ENCODE measurements at places on chromosomes 13 and 19.

DNA sequence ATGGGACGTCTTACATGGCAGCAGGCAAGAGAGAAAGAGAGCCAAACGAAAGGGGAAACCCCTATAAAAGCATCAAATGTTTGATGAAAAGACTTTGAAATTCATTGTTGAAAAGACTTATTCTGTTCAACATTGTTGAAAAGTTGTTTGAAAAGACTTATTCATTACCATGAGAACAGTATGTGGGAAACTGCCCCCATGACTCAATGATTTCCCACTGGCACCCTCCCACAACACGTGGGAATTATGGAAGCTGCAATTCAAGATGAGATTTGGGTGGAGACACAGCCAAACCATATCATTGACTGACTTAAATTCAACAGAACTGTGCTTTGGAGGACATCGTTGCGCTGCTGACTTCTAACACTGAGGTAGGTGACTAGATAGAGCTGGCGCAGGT lies 48.0 kb upstream of the RCBTB2 start:
- DNase-seq = no peak

DNA sequence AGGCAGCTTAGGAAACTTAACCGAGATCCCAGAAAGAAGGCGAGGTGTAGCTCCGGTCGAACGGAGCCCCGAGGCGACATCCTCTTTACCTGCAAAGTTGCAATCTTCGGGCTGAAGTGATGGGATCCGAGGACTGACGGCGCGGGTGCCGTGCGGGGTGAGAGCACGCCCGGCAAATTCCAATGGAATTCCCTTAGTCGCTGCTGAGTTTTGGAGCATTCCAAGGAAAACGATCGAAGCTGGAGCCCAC lies 141 bp downstream of the TRPC4 start:
- DNase-seq = no peak

GRCh38 chr19:3292958-3293529 lies 68.6 kb downstream of the CELF5 start:
- no peak for DNase-seq

DNA sequence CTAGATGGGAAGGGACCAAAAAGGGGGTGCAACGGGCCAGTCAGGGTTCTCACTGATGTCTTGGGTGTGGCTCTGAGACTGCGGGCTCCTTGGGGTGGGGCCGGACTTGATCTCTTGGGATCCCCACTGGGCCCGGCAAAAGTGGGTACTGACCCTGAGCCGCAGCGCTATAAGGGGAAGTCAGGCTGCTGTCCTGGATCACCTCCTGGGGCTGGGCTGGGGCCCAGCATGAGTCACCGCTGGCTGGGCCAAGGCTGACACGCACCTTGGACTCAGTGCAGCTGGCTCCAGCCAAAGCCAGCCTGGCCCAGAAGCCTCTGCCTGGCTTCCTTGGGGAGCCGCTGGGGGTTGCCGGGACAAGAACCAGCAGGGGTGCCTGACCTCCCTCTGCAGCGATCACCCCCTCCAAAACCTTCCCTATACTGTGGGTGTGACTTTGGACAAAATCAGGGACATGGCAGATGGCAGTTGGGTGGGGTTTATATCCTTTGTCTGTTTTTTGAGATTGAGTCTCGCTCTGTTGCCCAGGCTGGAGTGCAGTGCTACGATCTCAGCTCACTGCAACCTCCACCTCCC lies 617 bp upstream of the IQCN start:
- peak; percentile 13 for DNase-seq

DNA sequence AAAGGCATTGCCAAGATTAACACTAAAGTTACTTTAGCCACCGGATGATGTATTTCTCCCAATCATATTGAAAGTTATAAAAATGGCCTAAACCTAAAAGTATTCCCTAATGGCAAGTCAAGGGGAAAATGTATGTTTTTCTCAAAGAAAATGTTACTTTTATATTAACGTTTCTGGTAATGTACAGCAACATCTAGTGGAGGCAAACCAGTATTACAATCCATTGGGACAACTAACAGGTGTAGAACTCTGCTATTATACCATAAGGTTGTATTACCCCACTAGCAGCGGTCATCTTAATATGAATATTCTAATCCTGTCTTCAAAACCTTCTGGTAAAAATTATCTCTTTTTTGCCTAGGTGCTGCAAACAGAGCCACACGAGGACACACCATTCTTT lies 69.2 kb downstream of the ZNF100 start:
- DNase-seq = peak; percentile 24

DNA sequence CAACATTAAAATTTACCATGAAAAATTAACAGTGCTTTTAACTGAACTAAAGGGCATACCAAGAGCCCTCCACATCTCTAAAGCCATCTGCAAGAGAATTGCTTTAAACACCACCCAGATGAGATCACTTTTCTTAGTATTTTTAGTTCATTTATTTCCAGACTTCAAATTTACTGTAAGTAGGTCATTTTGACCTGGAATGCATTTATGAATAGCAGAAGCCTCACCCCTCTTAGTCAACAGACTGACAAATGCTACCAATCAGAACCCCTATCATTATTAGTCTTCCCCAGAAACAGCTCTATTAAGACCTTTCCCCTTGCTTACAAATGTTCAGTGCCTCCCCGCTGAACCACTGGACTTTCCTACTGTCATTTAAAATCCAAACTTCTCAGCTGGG lies 27.3 kb downstream of the RUBCNL start:
- DNase-seq = no peak

DNA sequence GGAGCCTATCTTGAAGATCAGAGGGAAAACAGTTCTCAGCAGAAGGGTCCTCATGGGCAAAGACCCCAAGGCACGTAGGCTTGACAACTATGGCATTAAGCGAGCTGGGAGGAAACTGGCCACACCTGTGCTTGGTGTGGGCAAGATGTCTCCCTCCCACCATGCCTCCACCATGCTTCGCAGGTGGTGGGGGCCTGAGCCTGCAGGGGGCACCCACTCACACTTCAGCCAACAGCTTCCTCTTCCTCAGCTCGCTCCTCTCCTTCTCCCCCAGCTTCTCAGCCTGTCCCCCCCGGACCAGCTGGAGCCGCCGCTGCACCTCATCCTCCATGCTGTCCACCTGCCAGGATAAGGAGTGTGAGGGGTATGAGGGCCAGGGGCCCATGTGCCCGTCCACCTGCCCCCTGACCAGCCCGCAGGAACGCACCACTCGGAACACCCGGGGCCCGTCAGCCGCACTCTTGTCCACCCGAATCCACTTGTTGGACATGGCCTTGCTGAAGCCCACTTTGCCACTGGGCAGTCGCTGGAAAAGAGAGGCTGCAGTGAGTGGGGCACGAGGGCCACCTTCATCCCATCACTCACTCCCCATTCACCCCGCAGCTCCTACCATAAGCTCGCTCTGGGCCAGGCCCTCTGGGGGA lies 3.4 kb downstream of the FARSA start:
- no peak for DNase-seq

DNA sequence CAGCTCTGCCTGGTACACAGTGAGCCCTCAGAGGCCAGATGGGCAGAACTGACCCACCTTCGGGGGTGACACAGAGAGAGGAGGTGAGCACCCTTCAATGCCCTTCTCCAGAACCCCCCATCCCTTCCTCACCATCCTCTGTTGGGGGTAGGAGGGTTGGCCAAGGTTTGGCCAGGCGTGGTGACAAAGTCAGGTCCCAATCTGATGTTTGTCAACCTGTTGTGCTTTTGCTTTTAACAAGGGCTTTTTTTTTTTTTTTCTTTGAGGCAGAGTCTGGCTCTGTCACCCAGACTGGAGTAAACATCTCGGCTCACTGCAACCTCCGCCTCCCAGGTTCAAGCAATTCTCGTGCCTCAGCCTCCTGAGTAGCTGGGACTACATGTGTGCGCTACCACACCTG lies 7.3 kb downstream of the PTGIR start:
- peak; percentile 22 for DNase-seq

DNA sequence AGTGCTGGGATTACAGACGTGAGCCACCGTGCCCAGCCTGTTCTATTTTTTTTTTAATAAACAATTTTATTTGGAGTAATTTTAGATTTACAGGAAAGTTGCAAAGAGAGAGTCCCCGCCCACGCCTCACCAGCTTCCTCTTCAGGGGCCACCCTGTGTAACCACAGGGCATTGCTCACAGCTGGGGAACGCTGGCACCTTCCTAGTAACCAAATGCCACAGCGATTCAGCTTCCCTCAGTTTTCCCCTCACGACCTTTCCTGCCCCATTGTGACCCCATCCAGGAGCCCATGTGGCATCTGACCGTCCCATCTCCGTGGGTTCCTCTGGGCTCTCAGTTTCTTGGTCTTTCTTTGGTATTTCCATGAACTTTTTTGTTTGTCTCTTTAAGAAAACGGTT lies 83.9 kb downstream of the GNG7 start:
- DNase-seq = peak; percentile 63

- no peak for DNase-seq
These were observed 407.2 kb downstream of the GPC5 start for GRCh38 chr13:91805605-91806004.

DNA sequence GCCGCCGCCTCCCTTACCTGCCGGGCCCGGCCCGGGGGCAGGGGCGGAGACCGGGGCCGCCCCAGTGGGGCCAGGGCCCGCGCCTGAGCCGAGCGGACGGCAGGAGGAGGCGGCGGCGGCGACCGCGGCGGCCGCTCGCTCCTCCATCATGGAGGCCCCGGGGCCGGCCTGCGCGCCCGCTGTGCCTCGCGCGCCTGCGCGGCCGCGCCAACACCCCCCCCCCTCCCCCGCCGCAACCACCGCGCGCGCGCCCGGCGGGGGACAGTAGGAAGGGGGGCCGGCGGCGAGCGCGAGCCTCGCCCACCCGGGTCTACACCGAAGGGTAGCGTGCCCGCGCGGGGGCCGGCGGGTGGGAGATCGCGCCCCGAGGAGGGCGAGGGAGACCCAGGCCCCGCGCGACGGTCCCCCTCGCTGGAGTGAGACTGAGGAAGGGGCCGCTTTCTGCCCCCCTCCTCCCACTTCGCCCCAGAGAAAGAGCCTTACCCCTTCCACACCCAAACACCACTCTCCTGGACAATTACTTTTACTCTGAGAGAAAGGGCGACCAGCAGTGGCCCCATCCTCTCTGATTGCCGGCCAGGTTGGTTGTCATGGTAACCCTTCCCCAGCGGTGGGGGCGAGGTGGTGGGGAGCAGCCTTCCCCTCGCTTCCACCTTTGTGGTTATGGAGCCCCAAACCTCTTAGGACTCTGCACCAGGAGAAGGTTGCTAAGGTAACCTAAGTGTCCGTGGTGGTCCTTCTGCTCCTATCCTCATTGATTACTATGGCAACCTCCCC lies at the start of gene STRN4:
Gene STRN4 (minus strand): TSS at position 170 of the 777 bp plus-strand sequence. CDS start 20 bp downstream, at position 150.
- peak; percentile 59 for DNase-seq

DNA sequence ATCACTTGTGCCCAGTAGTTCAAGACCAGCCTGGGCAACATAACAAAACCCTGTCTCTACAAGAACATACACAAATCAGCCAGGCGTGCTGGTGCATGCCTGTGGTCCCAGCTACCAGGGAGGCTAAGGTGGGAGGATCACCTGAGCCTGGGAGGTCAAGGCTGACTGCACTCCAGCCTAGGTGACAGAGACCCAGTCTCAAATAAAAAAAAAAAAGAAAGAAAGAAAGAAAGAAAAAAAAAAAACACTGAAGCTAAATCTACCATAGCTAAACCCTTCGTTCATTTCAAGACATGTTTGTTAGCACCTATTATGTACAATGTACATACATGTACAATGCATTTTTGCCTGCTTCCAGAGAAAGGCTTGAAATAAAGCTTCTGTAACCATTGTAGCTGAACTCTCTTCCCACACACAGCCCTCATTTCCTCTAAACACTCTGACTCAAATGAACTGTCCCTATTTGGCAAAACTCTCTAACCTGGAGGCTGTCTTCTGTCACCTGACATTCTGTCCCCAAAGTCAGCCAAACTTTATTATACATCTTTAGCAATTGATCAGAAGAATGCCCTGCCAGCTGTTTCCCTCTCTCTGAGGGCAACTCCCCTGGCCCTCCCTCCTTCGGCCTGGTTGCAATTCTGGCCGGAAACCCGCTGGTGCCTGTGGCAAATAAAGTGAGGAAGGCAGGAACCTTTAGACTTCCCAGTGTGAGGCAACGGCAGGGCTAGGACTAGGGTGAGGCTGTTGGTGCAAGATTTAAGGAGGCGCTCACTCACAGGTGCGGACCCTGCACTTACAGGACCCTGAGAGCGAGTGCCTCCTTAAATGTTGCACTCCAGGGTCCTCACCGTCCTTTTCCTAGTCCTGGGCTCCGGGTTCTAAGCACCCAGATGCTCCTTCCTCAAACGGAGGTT lies 1.8 kb downstream of the ETHE1 start:
- peak; percentile 43 for DNase-seq

- no peak for DNase-seq
These were observed 65.7 kb downstream of the SLC7A1 start for GRCh38 chr13:29529754-29530153.

DNA sequence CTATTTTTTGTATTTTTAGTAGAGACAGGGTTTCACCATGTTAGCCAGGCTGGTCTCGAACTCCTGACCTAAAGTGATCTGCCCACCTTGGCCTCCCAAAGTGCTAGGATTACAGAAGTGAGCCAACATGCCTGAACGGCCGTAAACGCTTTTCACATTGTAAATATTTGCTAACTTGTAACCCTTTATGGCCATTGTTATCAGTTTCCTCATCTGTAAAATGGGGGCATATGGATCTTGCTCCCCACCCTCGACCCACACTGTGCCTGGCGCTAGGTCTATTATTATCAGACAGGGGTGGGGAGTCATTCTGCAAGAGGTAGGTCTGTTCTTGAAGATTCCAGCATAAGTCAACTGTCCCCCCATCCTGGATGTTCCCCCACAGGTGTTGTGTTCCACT lies 11.9 kb downstream of the NCAN start:
- no peak for DNase-seq

DNA sequence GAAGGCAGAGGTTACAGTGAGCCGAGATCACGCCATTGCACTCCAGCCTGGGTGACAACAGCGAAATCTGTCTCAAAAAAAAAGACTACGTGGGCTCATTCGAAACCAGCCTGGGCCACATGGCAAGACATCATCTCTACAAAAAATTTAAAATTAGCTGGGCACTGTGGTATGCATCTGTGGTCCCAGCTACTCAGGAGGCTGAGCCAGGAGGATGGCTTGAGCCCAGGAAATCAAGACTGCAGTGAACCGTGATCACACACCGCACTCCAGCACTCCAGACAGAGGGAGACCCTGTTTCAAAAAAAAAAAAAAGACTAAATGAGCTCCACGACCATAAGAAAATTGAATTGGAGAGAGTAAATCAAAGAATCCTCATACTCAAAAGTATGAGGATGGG lies 53.1 kb downstream of the SLC7A1 start:
- DNase-seq = no peak

DNA sequence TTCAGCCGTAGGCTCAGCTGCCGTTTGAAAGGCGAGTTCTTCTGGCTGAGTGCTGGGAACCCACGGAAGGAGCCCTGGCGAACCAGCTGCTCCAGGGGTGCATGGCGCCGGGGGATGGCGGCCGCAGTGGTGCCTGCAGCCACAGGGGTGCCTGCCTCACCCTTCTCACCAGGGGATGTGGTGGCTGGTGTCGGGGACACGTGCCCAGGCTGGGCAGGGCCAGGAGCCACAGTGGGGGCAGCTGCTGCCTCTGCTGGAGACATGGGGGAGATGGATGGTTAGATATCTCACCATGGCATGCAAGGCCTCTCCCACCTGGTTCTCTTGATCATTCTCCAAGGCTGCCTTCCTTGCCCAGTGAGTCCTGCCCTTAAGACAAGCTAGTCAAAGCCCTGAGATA lies 17.1 kb downstream of the NUMBL start:
- DNase-seq = no peak

GRCh38 chr13:60009300-60010253 lies 154.2 kb downstream of the DIAPH3 start:
- no peak for DNase-seq

- no peak for DNase-seq
These were observed 20.1 kb downstream of the RASL11A start for GRCh38 chr13:27290715-27291114.

Measured in activated CD4-positive, alpha-beta T cell treated with anti-CD3 and anti-CD28 coated beads, Interleukin-2, amount 10 ng/mL, durations not matched to agents 7 days and 5 days (primary cell).